ENCODE measurements at places on chromosomes 3 and 15.

DNA sequence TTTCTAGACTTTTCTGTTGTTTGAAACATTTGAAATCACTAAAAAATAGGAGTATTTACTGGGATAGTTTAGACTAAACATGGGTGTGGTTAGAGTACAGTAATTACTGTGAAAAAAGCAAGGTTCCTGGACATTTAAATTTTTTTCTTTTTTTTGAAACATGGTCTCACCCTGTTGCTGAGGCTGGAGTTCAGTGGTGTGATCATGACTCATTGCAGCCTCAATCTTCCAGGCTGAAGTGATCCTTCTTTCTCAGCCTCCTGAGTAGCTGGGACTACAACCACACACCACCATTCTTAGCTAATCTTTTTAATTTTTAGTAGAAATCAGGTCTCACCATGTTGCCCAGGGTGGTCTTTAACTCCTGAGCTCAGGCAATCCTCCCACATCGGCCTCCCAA lies 20.4 kb upstream of the CELF6 start:
- no peak for DNase-seq

GRCh38 chr15:29081781-29082180 lies 187.8 kb downstream of the NSMCE3 start:
- DNase-seq = no peak

DNA sequence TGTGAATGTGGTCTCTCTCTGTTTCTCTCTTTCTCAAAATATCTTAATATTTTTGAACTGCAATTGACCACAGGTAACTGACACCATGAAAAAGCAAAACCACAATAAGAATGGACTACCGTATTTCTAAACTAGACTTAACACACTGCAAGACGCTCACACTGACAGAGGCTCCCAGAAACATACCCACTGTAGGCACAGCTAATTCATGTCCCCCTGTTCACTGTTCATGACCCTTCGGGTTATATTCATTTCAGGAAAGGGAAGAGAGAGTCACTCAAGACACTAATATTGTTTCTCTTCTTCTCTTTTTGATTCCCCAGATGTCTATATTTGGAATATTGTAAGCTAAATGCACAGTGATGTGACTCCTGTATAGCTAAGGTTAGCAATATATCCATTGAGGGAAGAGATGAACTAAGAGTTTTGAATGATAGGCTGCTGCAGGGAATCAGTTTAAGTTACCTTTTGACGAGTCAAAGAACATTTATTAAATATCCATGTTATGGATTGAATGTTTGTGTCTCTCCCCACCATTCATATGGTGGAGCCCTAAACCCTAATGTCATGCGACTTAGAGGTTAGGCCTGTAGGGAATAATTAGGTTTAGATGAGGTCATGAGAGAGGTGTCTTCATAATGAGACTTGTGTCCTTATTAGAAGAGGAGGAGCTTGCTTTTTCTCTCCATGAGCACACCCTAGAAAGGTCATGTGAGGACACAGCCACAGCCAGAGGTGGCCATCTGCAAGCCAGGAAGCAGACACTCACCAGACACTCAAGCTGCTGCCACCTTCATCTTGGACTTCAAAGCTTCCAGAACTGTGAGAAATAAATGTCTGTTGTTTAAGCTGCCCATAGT lies 216.6 kb upstream of the GRM7 start:
- no peak for DNase-seq

DNA sequence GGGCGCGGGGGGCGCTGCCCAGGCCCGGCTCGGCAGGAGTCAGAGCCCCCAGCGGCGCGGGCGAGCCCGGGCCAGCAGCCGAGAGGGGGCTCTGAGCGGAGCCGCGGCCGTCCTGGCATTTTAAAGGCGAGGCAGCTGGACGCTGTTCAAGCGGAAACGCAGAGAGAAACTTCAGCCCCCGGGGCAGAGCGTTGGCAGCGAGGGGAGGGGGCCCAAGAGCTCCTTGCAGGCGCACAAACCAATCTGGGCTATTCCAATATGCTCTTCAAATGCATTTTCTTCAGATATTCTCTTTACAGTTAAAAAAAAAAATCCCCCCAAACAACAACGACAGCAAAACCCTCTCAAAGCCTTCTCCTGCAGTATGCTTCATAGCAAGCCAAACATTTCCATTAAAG lies at the start of gene CTXND1:
Gene CTXND1, minus strand, starts transcription at position 93 of the 398 bp plus-strand sequence. CDS start 50,264 bp downstream, outside the sequence.
- DNase-seq = no peak

GRCh38 chr3:100575704-100576103 lies 33.7 kb upstream of the ADGRG7 start:
- DNase-seq = no peak

DNA sequence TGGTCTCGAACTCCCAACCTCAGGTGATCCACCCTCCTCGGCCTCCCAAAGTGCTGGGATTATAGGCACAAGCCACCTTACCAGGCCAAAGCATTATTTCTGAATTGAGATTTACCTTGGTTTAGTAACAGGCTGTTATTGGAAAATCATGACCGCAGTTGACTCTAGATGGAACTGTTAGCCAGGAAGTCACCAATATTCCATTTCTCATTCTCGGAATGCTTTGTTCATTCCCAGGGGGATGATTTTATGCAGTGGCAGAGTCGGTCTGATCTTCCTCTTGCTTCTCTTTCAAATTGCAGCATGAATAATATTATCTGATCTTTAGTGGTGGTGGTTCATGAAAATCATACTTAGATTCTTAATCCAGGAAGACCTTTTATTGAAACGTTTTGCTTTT lies 195.5 kb upstream of the MBNL1 start:
- peak; percentile 89 for DNase-seq
